ENCODE measurements at places on chromosomes 7 and 10.

- DNase-seq: no peak
These were observed 42.0 kb downstream of the MYL10 start for GRCh38 chr7:101586906-101587677.

DNA sequence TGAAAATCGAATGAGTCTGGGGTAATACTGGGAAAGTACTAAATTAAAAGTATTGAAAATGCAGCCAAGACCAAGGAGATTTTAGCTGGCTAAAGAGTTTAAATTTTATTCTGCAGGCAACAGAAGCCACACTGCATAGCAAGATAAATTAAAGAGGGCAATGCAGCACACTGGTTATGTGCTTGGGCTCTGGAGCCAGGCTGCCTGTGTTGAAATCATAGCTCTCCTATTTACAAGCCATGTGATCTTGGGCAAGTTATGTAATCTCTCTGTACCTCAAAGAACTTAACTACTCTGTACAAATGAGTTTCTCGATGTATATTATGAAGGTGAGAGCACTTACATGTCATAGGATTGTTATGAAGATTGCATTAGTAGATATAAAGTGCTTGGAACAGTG is 9.9 kb downstream of the SLC25A13 start:
- DNase-seq: no peak

GRCh38 chr10:84054743-84055142 is 84.6 kb upstream of the GHITM start:
- DNase-seq: no peak

GRCh38 chr7:109745677-109746410 is 1176.2 kb downstream of the DNAJB9 start:
- DNase-seq: no peak

GRCh38 chr7:71005109-71005508 is 126.8 kb upstream of the GALNT17 start:
- no peak for DNase-seq

- DNase-seq: no peak
These were observed 5.9 kb upstream of the PRSS58 start for GRCh38 chr7:142263598-142264380.

DNA sequence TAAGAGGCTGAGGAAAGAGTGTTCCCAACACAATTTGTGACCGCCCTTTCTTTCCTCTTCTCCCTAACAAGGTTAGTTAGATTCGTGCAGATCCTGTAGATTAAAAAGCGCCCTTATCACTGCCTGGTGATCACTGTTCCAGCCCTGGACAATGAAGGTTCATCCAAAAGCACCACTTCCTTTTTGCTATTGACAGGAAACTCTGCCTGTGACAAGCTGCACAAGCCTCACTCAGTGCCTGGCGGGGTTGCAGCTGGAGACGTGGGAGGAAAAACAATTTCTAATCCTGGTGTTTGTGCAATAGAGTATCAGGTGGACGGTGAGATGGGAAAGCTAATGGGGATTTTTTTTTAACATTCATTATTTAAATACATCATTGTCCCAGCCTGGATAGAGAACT is 105.9 kb upstream of the CAV2 start:
- DNase-seq: no peak

DNA sequence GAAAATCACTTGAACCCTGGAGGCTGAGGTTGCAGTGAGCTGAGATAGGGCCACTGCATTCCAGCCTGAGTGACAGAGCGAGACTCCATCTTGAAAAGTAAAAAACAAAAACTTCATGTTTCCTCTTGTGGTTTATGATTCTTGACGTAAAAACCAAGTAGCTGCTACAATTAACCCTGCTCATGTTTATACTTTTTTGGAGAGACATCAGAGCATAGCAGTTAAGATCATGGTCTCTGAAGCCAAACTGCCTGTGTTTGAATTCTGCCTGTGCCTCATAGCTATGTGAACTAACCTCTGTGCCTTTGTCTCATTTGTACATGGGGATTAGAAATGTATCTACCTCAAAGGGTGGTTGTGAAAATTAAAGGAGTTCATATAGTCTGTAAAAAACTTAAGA is 27.2 kb downstream of the SUV39H2 start:
- no peak for DNase-seq

DNA sequence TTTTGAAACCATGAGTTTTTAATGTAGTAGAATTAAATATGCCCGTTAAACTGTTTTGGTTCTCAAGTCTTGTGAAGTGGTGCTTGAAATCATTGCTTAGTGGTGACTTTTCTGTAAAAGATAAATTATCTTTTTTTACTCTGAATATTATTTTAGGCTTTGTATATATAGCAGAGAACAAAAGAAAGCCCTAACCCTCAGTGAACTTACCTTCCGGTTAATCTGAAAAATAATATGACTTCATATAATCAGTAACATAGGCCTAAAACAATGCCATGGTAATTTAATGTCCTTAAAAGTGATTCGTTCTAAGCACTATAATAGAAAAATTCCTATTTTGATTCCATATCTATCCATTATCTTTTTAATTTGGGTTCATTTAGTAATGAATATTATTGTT is 21.8 kb downstream of the AKAP9 start:
- DNase-seq: no peak

- no peak for DNase-seq
These were observed 7.2 kb downstream of the NEUROD6 start for GRCh38 chr7:31333291-31333690.

GRCh38 chr7:18352339-18353255 is 143.0 kb upstream of the HDAC9 start:
- no peak for DNase-seq

DNA sequence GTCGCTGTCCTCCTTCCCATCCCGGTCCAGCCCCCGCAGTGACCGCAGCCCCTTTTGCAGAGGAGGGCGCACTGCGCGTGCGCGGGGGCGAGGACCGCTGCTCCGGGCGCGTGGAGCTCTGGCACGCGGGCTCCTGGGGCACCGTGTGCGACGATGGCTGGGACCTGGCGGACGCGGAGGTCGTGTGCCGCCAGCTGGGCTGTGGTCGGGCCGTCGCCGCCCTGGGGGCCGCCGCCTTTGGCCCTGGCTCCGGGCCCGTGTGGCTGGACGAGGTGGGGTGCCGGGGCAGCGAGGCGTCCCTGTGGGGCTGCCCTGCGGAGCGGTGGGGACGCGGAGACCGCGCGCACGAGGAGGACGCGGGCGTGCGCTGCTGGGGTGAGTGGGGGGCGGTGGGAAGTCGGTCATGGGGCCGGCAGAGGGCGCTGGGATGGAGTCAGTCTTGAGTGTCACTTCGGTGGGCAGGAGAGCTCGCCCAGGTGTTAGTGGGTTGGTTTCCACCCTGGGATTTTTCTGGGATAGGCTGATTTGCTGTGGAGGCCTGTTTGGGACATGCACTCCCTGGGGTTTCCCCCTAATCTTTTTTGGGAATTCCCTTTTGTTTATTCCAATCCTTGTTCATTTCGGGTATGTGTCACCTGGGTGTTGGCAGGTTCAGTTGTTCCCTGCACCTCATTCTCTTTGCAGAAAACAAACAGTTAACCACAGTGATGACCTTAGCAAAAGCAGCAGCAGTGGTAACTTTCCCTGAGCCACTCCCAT is 11.6 kb downstream of the SCART1 start:
- no peak for DNase-seq

GRCh38 chr7:83267141-83267631 is 104.5 kb upstream of the PCLO start:
- no peak for DNase-seq

DNA sequence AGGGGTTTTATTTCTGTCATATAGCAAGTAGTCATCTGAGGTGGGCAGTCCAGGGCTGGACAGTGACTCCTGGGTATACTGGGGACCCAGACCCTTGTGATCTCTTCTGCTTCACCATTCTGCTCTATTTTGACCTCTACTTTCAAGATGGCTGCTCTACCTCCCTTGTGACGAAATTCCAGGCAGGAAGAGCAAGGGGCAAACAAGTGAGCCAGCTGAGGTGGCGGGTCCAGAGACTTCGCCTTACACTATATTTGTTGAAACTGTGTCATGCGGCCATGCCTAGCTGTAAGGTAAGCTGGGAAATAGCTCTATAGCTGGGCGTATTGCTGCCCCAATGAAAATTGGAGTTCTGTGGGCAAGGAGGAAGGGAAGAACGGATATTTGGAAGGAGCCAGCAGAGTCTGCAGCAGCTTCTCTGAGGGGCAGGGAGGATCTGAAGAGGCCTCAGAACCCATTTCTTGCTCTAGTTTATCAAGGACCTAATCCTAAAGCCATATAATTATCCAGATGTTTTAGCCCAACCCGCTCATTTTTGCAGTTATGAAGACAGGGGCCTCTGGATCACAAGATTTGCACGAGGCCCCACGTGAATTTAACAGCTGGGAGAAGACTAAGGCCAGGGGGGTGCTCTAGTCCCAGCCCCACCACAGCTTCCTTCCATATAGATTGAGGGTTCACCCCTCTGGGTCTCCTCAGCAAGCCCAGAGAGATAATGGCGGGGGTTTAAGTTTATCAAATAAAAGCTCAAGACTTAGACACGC is 7.7 kb upstream of the CPA1 start:
- no peak for DNase-seq

GRCh38 chr10:651692-652091 is 37.8 kb downstream of the DIP2C start:
- no peak for DNase-seq

DNA sequence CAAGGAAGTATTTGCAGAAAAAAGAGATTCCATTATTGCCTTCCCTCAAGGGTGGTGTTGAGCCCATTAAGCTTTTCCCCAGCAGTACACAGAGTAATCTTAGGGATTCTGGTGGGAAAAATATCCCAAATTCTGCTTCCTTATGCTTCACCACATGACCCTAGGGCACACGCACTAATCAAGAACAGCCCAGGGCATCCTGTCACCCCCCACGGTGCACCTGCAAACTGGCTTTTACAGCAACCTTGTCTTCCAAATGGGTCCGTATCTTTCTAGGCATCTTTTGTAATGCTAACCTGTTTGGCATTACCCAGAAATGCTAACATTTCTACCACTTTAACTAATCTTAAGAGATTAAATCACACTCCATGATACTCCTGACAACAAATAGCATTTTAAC is 926 bp upstream of the C7orf33 start:
- no peak for DNase-seq

DNA sequence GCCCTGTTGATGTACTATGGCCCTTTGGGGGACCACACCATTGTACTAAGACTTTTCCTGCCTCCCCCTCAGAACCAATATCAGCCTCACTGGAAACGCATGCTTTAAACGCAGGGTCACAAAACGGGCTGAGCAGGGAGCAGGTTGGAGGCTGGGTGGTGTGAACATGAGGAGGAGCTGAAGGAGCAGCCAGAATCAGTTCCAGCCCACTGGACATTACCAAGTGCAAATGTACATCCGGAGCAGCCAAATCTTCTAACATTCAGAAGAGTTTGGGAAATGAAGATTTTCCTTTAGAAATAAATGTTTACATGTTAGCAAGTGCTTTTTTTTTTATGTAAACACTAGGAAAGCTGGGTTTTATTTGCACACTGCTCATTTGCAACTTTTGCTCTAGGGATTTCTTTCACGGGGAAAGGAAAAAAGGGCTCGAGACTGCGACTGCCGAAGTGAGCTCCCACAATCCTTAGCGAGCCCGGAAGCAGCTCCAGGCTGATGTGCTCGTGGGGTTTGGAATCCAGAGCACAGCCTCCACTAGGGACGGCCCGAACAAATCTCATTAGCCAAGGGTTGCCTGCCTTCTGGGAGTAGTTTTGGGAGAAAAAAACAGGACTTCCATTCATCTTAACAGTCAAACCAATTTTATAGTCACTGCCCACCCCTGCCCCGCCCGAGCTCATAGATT is 108.0 kb upstream of the YAE1 start:
- no peak for DNase-seq

DNA sequence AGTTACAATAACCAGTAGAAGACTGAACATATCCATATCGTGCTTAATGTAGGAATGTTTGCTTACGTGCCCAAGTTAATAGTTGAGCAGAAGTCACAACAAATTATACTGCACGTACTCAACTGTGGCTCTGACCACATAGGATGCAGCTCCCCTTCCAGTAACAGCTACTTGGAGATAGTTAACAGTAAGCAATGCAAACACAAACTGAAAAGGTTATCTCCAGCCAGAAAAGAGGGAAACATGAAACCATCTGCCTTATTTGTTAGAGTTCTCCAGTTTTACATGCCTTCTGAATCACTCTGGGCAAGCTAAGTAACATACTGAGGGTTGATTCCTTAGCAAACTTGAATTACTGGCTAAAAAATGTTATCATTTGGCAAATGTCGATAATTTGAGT is 9.8 kb downstream of the DHX32 start:
- DNase-seq: no peak

DNA sequence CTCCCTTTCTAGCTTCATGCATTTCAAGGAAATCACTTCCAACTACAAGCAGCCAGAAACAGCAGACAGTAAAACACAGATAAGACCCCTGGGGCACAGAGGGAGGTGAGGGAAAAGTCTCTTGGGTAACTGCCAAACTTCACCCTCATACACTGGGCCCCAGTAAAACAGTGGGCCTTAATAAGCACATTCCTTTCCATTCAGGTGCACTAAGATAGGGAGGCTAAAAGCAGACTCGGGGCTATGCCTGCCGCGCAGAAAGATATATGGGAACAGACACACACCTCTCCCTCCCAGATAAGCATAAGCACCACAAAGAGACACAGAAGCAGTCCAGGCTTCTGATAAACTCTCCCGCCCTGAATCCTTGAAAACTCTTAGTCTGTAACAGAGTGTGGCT is 117.0 kb downstream of the TYW1B start:
- no peak for DNase-seq

- DNase-seq: no peak
These were observed 355.1 kb downstream of the AUTS2 start for GRCh38 chr7:69953136-69954067.

DNA sequence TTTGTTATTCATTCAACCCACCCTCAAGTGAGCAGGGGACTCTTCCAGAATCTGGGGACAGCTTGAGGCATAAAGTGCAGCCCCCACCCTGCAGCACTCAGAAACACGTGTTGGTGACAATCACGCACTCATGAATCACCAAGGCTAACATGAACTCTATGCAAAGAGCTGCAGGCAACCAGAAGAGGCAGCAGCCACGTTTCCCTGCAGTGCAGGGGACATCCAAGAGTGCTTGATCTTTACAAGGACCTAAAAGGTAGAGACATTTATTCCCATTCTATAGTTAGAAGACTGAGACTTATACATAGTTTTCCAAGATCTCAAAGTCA is 135.2 kb upstream of the GDF10 start:
- DNase-seq: no peak

DNA sequence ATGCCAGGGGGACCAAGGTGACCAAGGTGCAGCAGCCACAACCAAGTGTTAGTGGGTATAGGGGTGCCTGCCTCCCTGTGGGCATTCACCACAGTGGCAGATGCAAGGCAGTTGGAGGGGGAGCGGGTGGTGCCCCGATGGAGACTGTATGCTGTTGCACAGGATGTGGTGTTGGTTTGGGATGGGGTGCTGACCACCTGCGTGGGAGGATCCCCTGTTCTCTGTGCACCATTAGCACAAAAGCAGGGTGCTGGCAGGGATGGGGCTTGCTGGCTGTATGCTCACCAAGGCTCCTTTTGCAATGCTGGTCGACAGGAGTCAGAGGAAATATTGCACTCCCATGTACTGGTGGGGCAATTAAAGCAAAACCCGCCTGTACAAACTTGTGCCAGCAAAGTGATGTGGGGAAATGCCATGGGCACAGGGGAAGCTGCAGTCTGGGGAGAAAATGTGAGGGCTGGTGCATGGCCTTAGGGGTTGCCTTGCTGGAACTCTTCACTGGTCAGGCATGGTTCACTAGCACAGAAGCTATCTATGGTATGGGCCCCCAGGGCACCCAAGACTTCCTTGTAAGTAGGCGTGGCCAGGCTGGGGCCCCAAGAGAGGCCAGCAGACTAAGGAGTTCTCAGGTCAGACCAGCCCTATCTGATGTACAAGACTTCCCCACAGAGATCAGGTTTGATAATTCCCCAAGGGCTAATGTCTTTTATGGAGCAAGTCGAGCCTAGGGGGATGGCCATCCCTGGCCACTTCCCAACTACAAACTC is 51.9 kb upstream of the GNAT3 start:
- no peak for DNase-seq

All from hematopoietic multipotent progenitor cell treated with erythropoietin and hydrocortisone succinate and interleukin-3 and kit ligand, for 17 days (in vitro differentiated cells).